ENCODE measurements at places on chromosomes 5 and 9.

GRCh38 chr9:38641985-38642864 lies 21.8 kb upstream of the ANKRD18A start:
- DNase-seq: peak; percentile 50

- no peak for DNase-seq
These were observed 151.5 kb downstream of the DCP2 start for GRCh38 chr5:113128082-113128481.

DNA sequence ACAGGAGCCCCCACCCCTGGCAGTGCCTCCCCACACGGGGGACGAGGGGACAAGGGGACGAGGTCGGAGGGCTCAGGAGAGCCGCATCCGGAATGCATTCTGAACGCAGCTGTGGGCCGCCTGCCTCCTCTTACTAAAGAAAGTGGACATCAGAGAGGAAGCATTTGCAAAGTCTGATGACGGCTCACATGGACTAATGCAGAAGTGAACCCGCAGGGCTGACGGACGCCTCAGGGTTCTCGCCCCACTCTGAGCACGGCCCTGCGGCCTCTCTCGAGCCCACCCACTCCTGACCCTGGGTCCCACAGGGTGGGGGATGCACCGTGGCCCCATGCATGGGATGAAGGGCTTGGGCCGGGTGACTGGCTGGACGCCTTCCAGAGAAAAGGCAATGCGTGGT lies 5.9 kb downstream of the LPCAT1 start:
- no peak for DNase-seq

DNA sequence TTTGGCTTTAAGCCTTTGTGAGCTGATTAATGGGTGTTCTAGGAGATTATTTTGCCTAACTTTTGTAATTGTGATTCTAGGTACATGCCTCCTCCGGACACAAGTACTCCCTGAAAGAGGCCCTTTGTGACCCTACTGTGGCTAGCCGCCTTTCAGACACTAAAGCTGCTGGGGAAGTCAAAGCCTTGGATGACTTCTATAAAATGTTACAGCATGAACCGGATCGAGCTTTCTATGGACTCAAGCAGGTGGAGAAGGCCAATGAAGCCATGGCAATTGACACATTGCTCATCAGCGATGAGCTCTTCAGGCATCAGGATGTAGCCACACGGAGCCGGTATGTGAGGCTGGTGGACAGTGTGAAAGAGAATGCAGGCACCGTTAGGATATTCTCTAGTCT lies 13.6 kb downstream of the ITGA1 start:
- DNase-seq: no peak

- DNase-seq: no peak
These were observed 232.0 kb downstream of the IRX1 start for GRCh38 chr5:3827624-3828023.

All from Caco-2 (cell line).